ENCODE measurements at places on chromosomes 2 and 18.

GRCh38 chr2:27494944-27495554 lies at the start of gene FNDC4:
FNDC4 (minus strand) TSS chr2:27495200; CDS start chr2:27494679, 521 bp downstream.
- DNase-seq = no peak

GRCh38 chr2:98378196-98378595 lies 31.9 kb downstream of the CNGA3 start:
- no peak for DNase-seq

DNA sequence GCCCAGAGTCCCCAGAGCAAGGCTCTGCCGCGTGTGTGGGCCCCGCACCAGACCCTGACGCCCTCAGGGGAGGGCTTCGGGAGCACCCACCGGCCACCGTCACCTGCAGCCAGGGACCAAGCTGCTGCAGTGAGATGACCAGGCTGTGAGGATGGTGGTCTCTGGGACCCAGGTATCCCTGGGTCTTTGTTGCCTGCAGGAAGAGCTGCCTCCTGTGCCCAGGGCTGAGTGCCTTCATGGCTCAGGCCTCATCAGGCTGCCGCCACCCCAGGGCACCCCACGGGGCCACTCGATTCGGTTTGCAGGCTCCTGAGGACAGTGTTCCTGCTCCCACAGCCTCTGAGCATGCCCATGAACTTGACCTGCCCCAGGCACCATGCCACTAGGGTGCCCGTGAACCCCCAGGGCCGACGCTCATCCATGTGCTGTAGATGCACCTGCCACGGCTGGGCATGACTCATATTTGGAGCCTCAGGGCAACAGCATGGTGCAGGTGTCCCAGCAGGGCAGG lies 109.8 kb downstream of the FAM210A start:
- no peak for DNase-seq

GRCh38 chr2:27737676-27738348 lies 33.7 kb upstream of the MRPL33 start:
- peak; percentile 58 for DNase-seq

DNA sequence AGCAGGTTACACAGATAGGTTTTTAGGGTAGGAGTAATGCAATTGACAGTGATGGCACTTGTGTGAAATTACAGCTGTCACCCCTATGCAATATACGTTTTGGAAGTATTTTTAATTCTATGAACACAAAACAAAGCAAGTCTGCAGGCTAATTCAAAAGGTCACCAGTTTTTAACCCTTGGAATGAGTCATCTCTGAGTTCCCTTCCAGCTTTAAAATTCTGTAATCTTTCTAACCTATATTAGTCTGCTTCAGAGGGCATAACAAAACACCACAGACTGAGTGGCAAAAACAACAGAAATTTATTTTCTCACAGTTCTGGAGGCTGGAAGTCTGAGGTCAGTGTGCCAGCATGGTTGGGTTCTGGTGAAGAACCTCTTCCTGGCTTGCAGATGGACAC lies 596.9 kb upstream of the HNMT start:
- no peak for DNase-seq
